ENCODE measurements at places on chromosomes 16 and 17.

- no peak for DNase-seq
Observed at GRCh38 chr17:61869138-61869537, 5.8 kb upstream of the BRIP1 start.

DNA sequence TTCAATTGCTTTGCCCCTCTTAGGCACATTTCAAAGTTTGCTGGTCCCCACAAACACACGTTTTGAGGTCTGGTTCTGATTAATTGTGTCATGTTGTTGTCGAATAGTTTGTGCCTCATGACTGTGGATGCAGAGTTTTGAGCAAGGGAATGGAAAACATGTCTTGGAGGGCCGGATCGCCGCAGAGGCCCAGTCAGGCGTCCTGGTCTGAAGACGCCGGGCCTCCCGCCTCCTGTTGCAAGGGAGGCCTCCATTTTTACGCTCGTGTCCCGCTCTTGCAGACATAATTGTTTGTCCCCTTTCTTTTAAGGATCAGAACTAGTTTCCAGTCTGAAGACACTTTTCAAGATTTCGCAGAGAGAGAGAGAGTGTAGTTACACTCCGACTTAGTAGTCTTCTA is 3.2 kb downstream of the NTN1 start:
- DNase-seq: no peak

DNA sequence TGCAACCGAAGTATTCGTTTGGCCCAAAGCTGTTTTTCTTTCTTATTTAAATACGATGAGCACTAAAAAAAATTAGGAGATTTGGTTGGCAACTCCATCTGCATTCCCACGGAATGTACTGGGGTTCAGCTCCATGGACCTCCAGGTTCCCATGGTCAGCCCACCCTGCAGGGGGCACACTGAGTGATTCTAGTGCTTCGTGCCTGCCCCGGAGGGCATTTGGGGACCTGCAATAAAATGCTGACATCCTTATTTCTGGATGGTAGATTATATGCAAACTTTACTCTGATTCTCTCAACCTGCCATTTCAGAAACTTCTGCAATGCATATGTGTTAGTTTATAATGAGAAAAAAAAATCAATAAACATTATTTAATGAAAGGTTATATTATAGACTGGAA is 339.4 kb downstream of the XYLT1 start:
- no peak for DNase-seq

DNA sequence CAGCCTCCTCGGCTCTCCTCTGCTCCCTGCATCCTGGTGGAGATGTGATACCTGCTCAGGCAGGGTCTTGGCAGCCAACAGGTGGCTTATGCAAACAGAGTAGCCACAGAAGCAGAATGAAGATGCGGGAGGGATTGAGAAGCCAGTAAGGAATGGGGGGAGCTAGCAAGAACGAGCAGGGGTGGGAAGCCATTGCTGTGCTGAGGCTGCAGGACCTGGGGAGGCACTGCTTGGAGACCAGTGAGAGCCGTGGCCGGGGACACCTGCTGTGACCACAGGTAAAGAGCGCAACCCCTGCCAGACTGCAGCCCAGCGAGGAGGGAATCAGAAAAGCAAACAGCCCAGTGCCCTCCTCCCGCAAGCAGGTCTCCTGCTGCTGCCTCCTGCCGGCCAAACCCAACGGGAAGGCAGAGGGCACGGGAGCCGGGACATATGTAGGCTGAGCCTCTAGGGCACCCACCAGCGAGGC is 14.7 kb downstream of the AIPL1 start:
- DNase-seq: no peak

- DNase-seq: no peak
Observed at GRCh38 chr17:64750478-64750877, 88.4 kb upstream of the SMURF2 start.

GRCh38 chr17:48241770-48242497 is 134.4 kb downstream of the SNX11 start:
- no peak for DNase-seq

DNA sequence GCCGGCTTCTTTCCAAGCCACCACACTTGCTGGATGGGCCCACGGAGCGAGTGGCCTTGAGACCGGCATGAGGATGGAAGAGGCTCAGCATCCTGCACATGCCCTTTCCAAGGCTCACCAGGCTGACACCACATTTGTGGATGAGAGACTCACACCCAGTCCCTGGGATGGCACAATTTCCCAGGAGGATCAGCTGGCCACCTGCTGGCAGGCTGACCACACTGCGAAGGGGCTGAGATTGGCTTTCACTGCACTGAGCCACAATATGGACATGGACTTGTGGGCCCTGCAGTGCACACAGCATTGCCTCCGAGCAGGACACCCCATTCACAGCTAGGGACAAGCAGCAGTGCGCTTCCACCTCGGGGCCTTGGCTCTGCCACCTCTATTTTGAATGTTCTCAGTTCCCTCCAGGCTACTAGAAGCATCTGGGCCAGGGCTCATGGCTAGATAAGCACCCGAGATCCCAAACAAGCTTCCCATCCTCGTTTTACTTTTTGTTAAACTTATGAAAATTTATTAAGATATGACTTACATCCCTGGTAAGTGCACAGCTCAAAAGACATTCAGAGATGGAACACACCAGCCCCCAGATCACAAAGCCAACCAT is 25.3 kb upstream of the KSR1 start:
- no peak for DNase-seq

- no peak for DNase-seq
Observed at GRCh38 chr17:78242024-78242742, 10.8 kb downstream of the TMEM235 start.

Measured in stimulated activated CD8-positive, alpha-beta memory T cell treated with anti-CD3 and anti-CD28 coated beads, Interleukin-15, amount 100 ng/mL, for 24 hours (primary cell).